ENCODE measurements at places on chromosomes 1 and 21.

DNA sequence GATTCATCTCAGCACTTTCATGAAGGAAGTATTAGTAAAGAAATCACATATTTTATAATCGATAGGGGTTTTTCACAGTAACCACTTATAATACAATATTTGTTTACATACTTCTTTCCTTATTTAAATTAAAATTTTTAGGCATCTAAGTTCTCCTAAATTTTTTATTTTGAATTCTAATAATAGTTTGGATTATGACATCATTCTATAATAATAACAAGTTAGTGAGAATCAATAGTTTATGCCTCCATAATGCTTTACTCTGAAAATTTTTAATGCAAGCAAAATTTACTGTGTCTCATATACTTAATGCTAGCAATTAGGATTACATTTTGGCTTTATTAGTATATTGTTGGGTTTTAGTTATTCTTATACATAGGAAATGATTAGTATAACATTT is 252.2 kb downstream of the ZP4 start:
- no peak for DNase-seq

- no peak for DNase-seq
Measured at GRCh38 chr1:39370602-39371001, 120.8 kb upstream of the BMP8A start.

GRCh38 chr1:78072216-78072615 is 26.4 kb downstream of the GIPC2 start:
- DNase-seq: no peak

DNA sequence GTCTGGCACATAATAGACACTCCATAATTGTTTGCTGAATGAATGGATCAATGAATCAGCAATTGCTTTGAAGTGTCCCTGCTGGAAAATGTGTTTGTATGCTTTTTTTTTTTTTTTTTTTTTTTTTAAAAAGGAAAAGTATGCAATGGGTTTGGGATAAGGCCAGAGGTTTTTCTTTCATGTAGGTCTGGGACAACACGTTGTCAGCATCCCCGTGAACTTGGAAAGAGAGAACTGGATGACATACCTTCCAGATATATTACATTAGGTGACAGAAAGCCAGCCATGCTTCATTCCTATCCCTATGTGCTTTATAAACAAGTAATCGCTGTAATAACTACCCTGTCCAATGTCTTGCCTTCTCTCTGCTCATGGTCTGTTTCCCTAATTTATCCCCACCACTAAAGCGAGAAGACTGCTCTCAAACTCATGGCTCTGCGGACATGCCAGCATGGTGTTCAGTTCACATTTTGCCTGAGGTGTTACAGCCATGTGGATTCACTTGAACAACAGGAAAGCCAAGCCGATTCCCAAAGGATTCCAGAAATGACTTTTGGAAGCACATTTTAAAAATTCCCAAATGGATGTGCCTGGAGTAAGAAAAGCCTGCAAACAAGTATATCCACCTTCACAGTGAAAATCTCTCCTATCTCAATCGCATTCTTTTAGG is 34.8 kb upstream of the GREM2 start:
- no peak for DNase-seq

Data from stimulated activated CD8-positive, alpha-beta memory T cell treated with anti-CD3 and anti-CD28 coated beads, Interleukin-4, amount 100 ng/mL, for 1 hour (primary cell).